ENCODE measurements at places on chromosomes 11 and 22.

- DNase-seq, result peak; percentile 36
Measured at GRCh38 chr22:44685384-44686056, 16.5 kb upstream of the PRR5 start.

DNA sequence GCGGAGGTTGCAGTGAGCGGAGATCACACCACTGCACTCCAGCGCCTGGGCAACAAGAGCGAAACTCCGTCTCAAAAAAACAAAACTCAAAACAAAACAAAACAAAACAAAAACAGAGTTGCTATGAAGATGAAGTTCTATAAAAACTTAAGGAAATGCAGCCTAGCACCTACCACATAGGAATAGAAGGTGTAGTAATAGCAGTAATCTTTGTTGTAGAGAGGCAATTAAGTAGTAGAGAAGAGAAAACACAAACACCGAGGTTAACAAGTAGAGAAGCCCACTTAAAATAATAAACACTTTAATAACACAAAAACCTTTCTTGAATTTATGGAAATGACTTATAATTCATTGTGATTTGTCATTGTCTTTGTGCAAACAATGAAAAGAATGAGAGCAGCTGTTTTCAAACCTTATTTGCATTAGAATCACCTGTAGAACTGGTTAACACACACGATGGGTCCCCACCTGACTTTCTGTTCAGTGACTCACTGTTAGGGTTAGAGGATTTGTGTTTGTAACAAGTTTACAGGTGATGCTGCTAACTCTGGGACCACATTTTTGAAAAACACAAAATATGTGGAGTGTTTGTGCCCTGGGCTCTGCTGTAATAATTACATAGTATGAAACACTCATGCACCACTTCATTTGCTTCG is 43.1 kb downstream of the TYR start:
- no peak for DNase-seq

DNA sequence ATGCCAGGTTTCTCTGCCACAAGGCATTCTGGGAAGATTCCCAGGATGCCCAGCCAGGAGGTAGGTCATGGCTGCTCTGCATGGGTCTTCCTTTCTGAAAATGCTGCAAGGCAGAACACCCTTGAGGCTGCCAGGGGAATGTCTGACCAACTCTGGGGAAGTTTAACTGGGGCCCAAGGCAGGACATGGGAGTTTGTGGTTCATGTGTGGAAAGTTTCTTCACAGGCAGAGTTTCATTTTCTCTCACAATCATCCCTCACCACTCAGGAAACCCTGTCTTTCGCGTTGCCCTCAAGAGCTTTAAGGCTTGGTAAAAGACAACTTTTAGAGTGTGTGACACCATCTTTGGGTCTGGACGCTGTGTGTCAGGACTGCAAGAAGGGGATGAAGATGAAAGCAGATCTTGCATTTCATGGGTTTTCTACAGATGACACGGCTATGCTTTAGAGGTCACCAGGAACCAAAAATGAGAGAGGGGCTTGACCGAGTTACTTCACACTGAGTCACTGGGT is 133.5 kb downstream of the CD44 start:
- DNase-seq, result no peak

- no peak for DNase-seq
Measured at GRCh38 chr11:107508201-107508857, 50.7 kb upstream of the CWF19L2 start.

- no peak for DNase-seq
Measured at GRCh38 chr11:126109941-126110731, 47.5 kb upstream of the CDON start.

GRCh38 chr11:126585774-126586491 is 230.4 kb downstream of the ST3GAL4 start:
- DNase-seq, result peak; percentile 88

- DNase-seq, result no peak
Measured at GRCh38 chr11:445765-446588, 4.1 kb upstream of the PTDSS2 start.
